ENCODE measurements at places on chromosomes 7 and 10. TPM values are rescaled to one million over a fixed set of nuclear protein-coding genes. Genes with fewer than 3 reads are reported as not detected.

DNA sequence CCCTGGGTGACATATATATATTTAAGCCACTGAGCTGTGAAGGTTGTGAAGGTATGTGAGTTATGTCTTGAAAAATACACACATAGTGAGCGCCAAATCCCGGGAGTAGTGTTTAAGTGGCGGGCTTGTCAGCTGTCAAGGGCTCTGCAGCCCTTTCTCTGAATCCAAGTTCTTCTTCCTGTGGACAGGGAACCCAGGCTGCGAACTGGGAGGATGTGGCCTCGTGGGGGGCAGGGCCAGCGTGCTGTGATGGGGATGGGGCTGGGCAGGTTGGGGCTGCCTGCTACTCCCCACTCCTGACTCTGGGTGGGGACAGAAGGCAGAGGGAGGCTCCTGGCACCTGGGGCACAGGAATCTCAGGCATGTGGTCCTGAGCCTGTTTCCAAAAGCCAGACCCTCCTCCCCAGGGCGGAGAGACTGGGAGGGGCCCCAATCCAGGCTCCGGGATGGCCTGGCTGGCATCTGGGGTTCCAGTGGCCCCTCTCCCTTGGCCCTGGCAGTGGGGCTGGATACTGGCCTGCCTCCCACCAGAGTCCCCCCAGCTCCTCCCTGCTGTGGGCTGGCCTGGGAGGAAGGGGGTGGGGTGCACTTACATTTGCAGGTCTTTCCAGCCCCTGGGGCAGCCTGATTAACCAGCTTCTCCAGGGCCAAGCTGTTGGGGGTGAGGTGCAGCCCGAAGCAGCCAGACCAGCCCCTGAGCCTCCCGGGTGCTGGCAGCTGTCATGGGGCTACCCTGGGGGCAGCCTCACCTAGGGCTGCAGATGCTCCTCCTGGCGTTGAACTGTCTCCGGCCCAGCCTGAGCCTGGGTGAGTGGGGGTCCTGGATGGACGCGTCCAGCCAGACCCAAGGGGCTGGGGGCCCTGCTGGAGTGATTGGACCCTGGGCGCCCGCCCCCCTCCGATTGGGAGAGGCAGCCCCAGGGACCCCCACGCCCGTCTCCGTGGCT, at the start of gene UPK3B:
Gene UPK3B, plus strand, starts transcription at position 622 of the 947 bp plus-strand sequence. Its CDS starts 101 bp downstream, at position 723.
- DNase-seq: peak; percentile 61

GRCh38 chr10:94066411-94066810, 72.7 kb downstream of the PLCE1 start:
- DNase-seq: no peak

DNA sequence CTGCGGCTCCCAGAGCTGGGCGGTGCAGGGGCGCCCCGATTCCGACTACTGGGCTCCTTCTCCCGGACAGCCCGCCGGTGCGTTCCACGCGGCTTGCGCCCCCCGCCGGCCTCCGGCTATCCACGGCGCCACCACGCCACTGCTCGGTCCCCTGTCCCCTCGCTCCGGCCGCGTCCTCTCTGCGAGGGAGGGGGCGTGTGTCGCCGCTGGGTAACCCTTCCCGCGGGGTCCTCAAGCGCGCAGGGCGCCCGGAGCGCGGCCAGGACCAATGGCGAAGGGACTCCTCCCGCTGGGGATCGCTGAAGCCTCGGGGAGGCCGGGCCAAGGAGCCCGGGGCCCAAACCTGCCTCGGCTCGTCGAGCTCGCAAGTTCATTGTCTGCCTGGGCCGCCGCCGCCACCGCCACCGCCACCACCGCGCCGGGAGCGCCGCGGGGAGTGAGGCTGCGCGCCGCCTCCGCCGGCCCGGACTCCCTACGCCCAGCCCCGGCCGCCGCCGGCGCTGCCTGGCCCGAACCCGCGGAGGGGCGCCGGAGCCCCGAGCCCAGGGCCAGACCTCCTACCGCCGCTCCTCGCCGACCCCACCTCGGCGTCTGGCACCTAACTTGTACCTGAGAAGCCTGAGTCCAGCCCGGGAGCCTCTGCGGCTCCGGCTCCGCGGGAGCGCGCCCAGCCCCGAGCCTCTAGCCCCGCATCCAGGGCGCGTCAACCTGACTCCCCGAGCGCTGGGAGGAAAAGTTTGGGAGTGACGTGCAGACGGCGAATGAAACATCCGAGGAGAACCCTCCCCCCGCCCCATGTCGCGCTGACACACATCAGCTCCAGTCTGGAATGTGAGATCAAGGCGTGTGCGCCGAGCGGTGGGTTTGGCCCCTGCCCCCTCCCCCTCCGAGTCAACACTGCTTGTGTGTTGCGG, at the start of gene CHST15:
Gene CHST15, minus strand, starts transcription at position 739 of the 914 bp plus-strand sequence. CDS start 47,386 bp downstream, outside the sequence.
- DNase-seq: peak; percentile 54

DNA sequence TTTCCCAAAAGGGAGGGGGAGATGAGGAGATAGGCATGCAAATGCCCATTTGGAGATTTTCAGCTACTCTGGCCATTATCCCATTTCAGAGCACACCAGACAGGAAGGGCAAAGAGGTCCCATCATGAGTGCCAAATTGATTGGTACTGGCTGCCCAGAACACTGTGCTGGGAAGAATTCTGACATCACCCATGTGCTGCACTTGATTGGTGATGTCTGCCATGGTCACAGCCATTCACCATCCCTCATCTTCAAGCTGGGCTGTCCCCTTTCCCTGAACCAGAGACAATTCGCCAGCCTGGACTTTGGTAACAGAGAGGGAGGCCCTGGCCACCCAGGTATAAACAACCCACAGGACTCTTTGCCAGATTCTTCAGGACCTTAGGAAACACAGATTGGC, 23.2 kb upstream of the RADIL start:
- DNase-seq: no peak

DNA sequence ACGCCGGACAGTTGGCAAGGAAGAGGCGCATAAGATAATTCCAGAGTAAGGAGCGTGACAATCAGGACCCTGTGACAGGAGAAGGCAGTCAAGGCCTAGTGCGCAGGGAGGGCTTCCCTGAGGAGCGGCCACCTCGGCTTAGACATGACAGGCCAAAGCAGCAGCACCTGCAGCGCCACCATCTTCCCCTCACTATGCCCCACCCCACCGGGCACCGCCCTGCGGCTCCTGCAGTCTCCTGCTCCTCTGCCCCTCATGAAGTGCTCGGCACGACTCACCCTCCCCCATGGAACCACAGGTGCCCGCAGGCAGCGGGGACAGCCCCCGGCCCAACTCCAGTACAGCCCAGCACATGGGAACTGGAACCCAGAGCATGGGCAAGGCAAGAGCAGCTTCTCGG, 11.8 kb downstream of the MAD1L1 start:
- no peak for DNase-seq

- no peak for DNase-seq
Observed at GRCh38 chr10:124546055-124546369, 84.4 kb downstream of the LHPP start.

DNA sequence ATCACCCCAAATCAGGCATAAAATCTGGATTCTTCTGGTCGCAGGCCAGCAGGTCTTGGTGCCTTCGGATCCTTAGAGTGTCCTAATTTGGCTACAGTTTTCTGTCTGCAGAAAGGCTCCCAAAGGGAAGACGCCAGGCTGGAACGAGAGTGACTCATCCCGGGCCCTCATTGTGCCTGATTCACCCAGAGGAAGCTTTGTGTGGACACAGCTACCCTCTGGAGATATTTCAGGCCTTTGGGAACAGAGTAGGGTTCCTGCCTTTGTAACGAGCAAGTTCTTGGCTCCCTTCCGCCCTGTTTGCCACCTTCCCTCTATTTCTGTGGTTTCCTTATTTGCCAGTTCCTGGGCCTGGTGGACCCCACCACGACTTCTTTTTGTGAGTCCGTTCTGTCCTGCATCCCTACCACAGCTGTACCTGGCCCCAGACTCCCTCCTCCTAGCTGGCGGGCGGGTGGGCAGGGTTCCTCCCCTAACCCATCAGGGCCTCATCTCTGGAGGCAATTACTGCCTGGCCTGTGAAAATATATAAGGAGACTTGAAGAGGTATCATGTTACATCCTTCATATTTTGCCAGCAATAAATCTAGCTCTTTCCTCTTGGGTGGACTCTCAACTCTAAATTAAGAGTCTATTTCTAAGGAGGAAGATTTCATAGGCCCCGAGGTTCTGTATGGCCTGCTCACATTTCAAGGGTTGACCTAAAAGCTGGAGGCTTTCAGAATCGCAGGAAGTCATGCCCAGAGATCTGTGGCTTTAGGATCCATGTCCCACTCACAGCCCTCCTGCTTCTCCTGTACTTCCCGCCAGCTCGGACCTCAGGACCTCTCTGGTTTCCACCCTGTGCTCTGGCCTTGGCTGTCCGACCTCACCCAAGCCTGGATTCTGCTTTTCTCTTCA, 219.2 kb upstream of the ZNF32 start:
- no peak for DNase-seq

DNA sequence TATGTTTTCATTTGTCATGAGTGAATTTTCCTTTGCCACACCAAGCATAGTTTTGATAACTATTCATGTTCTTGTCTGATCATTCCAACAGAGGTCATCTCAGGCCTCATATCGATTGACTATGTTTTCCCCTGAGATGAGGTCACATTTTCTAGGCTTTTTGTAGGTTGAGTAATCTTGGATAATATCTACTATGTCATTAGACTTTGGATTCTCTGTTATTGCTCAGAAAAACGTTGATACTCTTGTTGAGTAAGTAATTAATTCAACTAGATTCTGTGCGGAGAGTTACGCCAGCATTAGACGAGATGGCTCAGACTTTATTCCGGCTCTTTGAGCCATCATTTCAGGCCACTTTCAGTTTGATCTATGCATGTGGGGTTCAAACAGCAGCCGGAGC, 57.7 kb downstream of the KLF6 start:
- DNase-seq: no peak

DNA sequence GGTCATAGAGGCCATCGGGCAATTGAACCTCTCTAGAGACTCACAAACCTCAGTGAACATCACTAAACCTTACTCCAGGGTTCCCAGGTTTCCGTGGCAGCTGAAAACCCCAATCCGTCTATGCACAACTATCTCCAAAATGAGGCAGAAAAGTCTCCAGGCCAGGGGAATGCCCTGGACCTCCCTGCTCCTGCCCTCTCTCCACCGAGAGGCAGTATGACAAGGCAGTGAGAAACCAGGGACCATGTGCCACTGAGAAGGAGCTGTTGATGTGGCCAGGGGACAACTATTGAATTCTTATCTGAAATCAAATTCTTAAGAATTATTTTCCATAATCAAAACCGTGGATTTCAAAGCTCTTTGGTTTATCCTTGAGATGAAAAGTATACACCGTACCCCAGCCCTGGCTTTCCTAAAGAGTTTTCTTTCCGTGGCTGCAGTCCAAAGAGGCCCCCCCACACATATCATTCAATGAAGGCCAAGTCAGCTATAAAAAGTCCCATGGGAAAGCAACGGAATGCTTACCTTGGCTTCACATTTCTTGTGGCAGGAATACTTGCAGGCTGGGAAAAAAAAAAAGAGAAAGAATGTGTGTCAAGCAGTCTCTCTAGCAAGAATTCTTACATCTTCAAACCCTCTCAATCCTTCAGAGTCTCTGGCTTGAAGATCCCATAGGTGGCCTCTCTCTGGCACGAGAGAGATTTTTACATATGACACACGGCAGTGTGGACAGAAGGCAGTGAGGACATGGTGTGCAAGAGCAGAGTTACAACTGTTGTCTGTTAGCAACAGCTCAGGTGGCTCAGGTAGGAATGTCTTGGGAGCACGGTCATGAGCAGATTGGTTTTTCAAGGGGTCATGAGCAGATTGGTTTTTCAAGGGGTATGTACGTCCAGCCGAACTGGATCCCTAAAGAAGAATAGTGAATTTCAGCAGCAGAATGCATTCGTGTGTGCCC, 75.2 kb downstream of the TNS3 start:
- DNase-seq: no peak

DNA sequence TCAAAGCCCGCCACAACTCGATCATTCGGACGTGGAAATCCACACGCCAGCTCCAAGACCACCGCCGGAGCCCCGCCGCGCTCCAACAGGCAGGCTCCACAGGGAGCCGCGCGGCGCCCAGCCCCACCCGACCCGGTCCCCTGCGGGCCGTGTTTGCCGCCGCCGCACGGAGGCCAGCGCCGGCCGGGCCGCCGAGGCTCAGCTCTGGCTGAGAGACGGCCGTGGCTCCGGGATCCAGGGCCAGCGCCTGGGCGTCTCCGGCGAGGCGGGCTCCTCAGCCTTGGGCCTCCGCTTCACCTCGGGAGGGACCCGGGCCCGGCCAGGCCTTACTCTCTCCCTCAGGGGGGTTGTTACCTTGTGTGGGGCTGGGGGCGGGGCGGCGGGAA, 333 bp downstream of the SMNDC1 start:
- no peak for DNase-seq

SAP25 gene
- 5.8 TPM for total RNA-seq

GRCh38 chr10:109932968-109933367, 9.7 kb upstream of the XPNPEP1 start:
- DNase-seq: no peak

LRRC18 gene
- not detected for total RNA-seq

- no peak for DNase-seq
Observed at GRCh38 chr10:29533046-29533445, 101.7 kb downstream of the SVIL start.

DNA sequence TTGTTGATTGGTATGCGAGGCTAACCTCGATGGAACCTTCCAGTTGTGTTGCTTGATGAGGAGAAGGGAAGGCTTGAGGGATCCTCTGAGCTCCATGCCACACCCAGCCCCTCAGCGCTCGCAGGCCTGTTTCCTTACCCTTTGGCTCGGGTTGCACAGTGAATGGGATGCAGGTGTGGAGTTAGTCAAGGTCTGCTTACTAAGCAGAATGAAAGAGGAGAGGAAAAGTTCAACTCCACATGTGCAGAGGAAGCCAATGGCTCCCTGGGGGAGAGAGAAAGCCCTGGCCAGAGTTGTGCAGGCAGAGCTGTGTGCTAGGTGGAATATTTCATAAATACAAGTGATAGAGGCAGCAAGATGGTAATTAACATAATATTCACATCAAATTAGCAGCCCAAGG, 85.5 kb downstream of the JCAD start:
- no peak for DNase-seq

- no peak for DNase-seq
Observed at GRCh38 chr7:86939197-86939814, 120.1 kb downstream of the ELAPOR2 start.

- DNase-seq: no peak
Observed at GRCh38 chr10:70573599-70574506, 28.7 kb downstream of the PRF1 start.

DNA sequence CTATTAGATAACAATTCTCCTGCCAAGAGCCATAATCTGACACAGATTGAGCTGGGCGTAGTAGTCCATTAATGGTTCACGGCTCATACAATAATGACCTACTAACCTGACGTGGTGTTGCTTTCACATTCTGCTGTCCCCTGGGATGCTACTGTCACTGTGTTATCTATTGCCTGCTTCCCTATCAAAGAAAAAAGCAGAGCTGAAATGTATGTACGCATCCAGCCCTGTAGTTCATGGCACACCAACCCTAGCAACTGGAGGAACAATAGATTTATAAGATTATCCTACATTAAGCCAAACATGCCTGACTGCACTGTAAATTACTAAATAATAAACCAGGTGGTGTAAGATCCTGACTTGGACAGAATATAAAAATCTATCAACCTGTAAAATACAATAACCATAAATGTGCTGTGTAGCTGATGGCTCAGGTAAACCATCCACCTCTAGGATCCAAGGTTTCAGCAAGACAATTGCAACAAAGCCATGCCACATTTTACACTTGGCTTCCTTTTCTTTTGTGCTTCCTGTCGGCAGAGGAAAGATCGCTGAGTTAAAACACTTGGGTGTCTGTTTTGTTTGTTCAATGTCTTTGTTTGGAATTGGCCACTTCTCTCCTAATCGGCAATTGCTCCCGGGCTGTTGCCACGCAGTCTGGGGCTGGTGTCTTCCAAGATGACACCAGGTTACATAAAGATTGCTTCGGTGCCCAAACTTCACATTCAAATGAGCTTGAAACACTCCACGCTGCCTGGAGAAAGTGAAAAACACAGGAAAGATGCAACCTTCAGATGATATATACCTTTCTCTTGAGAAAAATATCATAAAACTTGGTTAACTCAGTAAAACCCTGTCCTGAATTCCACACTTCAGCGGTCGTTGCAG, 143.9 kb upstream of the MGMT start:
- DNase-seq: no peak
